Fibroblast of skin of left biceps (primary cell): ENCODE measurements at places on chromosomes 11 and 22.

GRCh38 chr11:36107547-36107946, 163.7 kb downstream of the LDLRAD3 start:
- no peak for DNase-seq

- no peak for DNase-seq
Observed at GRCh38 chr22:45689211-45689610, 17.6 kb downstream of the ATXN10 start.

DNA sequence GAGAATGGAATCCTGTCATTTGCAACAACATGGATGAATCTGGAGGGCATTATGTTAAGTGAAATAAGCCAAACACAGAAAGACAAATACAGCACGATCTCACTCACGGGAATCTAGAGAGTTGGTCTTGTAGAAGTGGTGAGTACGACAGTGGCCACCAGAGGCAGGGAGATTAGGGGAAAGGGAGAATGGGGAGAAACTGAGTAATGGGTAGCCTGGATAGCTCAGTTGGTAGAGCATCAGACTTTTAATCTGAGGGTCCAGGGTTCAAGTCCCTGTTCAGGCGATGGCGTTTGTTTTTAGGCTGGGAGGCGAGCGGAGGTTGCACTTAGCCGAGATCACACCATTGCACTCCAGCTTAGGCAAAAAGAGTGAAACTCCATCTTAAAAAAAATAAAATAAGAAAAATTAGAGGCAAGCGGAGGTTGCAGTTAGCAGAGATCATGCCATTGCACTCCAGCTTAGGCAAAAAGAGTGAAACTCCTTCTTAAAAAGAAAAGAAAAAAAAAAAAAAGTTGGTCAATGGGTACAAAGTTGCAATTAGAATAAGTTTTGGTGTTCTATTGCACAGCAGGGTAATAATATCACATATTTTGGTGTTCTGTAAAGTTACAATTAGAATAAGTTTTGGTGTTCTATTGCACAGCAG, 95.7 kb upstream of the UBASH3B start:
- DNase-seq = no peak

DNA sequence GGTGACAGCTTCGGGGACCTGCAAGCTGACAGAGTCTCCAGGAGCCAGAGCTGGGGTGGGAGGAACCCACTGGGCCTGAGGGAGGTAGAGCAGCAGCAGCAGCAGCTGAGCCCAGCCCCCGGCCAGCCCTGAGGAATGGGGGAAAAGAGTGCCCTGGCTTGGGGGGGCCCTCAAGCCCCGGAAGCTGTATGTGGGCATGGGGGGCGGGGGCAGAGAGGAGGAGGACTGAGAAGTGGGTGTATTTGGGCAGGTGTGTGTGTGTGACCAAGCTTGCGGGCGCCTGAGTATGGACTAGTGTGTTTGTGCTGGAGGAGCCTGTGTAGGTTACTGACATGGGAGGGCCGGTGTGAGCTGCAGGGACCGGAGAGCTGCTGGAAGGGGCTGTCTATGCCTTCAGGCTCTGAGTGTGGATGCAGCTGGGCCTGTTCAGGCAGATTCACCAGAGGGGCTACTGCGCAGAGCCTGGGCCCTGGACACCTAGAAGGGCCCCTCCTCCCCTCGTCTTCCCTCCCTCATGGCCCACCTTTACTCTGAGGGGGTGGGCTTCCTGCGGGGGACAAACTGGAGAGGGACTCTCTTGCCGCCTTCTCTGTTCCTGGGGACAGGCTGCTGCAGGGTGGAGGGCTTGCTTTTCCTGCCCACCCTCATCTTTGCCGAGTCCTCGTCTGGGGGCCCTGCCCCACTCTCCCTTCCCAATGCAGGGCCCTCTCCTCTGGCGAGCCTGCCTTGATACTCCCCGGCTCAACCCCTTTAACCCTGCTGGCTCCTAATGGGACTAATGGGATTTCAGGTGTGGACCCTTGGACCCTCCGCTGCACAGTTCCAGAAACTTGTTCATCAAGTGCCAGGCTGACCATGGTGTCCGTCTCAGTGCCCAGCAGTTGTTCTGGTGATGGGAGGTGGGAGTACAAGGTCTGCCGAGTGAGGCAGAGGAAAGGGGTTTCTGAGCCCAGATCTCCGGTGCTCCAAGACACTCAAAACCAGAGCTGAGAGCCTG, 28.2 kb downstream of the ST3GAL4 start:
- no peak for DNase-seq

- no peak for DNase-seq
Observed at GRCh38 chr22:23562186-23562585, 17.9 kb downstream of the IGLL1 start.

DNA sequence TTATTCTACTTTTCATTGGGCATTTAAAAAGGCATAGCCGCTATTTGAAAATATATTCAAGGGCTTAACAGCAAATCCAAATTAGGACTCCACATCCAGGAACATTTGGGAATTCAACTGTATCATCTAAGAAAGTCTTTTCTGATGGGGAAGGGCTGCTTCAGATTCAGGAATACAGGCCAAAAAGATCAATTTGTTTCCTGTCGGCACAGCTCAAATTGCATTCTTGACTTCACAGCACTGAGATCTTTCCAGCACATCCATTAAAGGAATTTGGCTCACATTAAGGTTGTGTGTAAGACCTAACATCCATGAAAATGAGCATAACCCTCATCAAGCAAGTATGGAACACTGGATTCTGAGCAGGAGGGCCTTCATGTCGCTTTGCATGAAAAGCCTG, 1169.5 kb upstream of the CCDC90B start:
- no peak for DNase-seq

DNA sequence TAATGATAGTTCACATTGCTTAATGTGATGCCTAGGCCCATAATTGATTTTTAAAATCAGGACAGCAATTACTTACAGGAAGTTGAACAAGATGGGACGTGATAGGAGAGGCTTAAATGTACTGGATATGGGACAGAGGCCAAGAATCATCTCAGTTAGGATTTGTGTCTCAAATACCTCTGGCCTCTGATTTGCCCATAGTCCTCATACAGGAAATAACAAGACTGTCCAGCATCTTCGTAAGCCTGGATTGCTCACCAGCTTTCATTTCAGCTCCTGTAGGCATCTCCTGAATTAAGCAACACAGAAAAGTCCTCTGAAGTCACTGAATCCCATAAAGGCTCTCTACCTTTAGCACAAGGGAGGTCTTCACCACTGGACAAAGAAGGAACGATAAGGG, at the start of gene MRGPRX3:
Gene MRGPRX3 (plus strand): TSS at position 231 of the 400 bp plus-strand sequence. CDS start 4,632 bp downstream, outside the sequence.
- no peak for DNase-seq

DNA sequence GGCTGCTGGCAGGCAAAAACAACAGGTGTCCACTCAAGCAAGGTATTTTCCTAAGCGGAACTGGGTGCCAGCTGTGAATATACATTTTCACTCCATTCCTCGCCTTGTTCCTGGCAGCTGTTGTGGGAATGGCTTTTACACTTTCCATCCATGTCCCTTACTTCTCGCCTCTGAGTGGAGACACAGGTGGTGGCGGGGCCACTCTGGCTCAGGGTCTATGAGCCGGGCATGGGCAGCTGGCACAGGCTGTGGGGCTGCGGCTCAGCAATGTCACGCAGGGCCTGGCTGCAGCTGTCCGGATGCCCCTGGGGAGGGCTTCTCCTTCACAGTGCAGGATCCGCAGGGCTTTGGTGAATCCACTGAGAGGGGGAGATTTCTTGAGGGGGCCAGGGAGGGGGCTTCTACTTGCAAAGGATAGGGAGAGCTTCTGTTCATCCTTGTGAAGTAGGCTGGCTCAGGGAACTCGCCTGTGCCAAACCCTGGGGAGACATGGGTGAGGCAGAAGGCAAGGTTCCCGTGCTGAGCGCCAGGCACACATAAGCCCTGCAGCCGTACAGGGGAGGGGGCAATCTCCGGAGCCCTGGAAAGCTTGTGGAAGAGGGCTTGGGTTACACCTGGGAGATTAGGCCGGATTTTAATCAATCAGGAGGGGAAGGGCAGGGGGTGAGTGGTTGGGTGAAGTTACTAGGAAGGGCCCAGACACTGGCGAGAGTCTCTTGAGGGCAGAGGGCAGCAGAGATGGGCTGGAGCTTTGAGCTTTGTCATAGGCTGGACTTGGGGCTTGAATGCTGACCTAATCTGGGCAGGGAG, 45.7 kb downstream of the KCNQ1OT1 start:
- no peak for DNase-seq

- DNase-seq = no peak
Observed at GRCh38 chr22:33923033-33923432, 2.8 kb upstream of the LARGE1 start.

GRCh38 chr11:117230999-117231841, 653 bp downstream of the PCSK7 start:
- DNase-seq = no peak

DNA sequence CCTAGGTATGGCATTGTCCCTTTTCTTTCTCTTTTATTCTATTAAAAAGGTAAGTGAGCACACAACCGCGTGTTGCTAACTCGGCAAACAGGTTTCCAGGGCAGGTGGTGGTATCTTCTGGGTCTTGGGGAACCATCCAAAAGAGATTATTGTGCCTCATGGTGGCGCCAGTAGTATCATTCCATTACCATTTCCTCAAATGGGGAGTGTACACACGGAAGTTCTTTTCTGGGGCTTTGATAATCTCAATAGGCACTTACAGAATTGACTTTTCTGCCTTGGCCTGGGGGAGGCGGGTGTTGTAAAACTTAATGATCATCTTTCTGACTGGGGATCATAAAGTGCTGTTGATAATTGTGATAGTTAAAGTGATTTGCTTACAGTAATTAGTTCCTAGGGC, 234.1 kb downstream of the KIRREL3 start:
- DNase-seq = no peak

- DNase-seq = no peak
Observed at GRCh38 chr22:21714059-21714770, 21.4 kb downstream of the YPEL1 start.

DNA sequence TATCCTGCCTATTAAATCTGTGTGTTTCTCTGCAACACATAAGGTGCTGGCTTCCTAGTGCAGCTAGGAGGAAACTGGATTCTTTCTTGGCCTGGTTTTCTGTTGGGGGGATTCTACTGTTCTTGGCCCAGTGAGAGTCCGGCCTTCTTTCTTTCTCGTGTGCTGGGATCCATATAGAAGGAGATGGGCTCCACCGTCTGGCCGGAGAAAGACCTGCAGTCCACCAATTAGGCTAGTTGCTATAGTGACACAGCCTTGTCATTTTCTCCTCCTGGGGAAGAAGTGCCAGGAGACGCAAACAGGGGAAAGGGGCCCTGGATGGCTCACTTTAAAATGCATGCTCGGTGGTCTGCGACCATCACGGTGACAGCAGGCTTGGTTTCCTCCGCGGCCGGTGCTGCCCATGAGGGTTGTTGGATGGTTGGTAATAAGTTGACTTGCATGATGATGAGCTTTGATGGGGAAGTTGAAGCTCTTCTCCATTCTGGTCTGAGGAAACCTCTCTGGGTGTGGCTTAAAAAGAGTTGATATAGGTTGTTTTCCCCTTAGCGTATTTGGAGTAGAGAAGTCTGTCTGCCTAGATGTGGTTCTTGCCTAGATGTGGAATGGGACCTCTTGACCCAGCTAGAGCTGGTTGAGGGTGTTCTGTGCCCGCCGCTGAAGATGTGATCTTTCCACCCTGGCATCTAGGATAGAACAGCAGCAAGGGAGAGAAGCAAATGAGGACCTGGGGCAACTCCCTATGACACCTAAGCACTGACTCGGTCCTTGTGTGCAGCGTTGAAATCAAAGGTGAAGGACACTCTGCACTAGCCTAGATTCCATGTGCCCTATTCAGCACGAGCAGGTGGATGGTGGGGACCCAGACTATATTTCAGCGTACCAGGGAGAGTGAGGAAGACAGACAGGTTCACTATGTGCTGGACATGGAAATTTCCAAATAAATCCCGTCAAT, 1335.0 kb downstream of the BRD1 start:
- peak; percentile 67 for DNase-seq

- DNase-seq = no peak
Observed at GRCh38 chr11:94379613-94380012, 21.6 kb downstream of the GPR83 start.

DNA sequence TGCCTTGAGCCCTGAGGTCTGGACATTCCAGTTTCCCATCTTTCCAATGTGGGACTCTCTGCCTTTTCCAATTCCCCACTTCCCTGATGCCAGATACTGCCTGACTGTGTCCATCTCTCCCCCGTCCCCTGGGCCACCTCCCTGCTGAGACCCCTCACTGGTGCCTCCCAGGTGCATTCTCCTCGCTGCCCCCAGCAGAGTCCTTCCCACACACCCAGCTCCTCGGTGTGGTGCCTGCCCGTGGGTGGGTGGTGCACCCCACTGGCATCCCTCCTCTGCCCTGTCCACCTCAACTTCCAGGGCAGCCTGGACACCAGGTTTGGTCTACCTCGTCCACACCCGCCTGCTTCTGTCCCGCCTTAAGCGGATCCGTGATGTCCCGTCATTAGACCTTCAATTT, 4.9 kb upstream of the MRGPRF start:
- DNase-seq = no peak

- no peak for DNase-seq
Observed at GRCh38 chr11:118319337-118319707, 14.8 kb downstream of the CD3E start.

- DNase-seq = peak; percentile 35
Observed at GRCh38 chr11:44788536-44789261, 61.9 kb downstream of the TSPAN18 start.

GRCh38 chr22:49099496-49100124, 728.1 kb downstream of the BRD1 start:
- no peak for DNase-seq

- DNase-seq = no peak
Observed at GRCh38 chr11:16261836-16262644, 94.3 kb downstream of the SOX6 start.

DNA sequence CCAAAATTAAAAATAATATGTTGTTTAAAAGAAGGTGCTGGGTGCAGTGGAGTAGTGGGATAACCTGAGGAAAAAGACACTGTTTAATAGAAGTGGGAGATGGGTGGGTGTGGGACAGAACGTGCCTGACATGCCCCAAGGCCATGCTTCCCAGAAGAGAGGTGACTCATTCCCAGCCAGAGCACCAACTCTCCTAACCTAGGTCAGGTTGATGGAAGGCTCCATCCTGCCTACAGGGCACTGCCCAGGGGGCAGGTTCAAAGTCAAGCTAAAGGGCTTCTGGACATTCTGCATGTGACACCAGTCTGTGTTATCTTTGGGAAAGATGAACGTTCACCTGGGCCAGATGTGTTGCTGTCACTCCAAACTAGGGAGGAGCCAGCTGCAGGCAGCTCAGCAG, 453.1 kb downstream of the SOX6 start:
- DNase-seq = no peak

DNA sequence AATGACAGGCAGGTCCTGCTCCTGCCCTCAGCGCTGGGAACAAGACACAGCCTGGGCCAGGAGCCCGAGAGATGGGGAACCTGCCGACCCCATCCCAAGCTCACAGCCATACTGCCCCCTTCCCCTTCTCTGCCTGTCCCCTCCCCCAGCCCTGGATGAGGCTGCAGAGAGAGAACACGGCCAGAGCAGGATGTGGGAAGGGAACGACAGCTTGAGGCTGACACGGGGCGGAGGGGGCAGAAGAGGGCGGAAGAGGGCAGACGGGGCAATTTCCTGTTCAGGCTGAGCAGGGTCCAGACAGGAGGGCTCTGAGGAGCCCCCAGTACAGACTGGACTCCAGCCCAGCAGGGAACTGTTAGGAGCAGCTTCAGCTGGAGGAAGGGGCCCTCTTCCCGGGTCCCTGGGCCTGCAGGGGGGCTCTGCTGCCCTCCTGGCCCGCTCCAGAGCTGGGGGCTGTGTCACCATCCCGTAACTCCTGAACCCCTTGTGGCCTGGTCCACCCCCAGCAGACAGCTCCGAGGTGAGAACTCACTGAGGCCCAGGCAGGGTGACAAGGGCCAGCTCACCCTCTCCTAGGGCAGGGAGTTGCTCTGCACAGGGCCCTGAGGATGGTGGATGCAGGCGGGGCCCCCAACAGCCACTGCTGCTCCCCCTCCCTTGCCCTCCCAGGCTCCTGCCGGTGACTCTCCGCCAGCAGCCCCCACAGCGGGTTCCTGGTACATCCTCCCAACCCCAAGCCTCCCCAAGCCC, 5.7 kb downstream of the CTSD start:
- no peak for DNase-seq

GRCh38 chr11:35102267-35102666, 36.7 kb upstream of the CD44 start:
- no peak for DNase-seq
